ENCODE measurements at places on chromosomes 11 and 22.

DNA sequence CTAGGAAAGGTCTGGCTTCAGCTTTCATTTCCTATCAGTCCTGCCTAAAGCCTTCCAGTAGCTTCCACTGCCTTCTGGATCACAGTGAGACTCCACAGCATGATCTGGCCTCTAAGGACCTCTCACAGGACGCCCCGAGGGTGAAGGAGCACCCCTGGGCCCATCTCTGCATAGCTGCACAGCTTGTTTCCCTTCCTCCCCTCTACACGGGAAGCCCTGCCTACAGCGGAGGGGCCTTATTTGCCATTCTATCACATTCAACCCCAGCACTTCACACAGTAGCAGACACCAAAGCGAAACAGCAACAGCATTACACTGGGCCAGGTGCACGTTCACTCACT lies 162.3 kb upstream of the GRK3 start:
- no peak for DNase-seq

- no peak for DNase-seq
Observed at GRCh38 chr11:70212227-70212811, 9.2 kb downstream of the FADD start.

DNA sequence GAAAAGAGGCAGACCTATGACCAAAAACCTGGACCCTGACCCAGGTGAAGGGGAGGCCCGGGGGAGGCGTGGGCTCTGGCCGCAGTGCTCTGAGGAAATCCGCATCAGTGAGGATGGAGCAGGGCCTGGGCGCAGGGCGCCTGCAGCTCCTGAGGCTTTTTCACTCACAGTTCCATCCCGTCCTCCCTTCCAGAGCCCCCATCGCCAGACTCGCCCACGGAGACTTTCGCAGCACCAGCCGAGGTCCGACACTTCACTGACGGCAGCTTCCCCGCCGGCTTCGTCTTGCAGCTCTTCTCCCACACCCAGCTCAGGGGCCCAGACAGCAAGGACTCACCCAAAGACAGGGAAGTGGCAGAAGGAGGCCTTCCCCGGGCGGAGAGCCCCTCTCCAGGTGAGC lies 5.4 kb downstream of the SPINDOC start:
- no peak for DNase-seq

DNA sequence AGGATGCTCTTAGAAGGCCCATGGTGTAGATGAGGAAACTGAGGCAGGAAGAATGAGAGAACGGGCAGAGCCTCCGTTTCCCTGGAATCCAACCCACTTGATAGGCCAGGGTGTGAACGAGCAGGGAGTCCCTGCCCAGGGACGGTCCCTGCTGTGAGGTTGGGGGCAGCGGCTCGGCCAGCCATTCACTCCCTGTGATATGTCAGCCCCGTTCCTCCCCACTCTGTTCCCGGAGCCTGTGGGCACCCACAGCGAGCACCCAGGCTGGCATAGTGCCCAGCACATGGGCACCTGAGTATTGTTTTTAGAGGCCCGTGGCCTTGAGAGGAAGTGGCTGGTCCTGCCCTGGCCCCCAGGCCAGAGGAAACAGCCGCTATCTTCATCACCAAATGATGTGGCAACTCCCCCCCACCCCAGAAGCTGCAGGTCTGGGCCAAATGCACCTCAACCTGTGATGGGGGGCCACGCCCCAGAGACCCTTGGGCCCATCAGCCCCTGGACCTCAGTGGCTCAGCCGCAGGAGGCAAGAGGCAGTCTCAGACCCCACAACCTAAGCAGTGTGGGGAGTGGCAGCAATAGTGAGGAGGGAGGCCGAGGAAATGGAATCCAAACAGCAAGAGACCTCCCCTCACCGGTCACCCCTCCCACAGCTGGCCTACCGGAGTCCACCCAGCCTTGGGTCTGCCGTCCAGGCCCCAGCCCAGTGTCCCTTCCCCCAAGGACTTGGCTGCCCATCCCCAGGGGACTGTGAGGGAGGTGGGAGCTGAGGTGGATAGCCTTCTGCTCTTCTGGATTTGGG lies 2.1 kb downstream of the ALDH3B1 start:
- DNase-seq, result no peak

DNA sequence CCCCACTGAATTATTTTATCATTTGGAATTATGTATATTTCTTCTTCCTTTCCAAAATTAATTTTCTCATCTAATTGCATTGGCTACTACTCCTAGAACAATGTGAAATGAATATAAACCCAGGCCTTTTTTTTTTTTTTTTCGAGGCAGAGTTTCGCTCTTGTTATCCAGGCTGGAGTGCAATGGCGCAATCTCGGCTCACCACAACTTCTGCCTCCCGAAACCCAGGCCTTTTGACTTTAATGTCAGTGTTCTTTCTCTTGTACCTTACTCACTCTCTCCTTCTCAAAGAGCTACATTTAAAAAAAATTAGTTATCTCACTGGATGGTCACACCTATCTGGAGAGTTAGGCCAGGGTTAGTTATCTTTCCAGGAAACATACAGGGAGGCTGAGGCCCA lies 35.3 kb upstream of the LRRC32 start:
- no peak for DNase-seq

- no peak for DNase-seq
Observed at GRCh38 chr11:78203184-78203583, 14.5 kb downstream of the USP35 start.

- DNase-seq, result no peak
Observed at GRCh38 chr22:43424666-43425630, 13.1 kb downstream of the MPPED1 start.

GRCh38 chr22:30665786-30666185 lies 1.9 kb downstream of the DUSP18 start:
- DNase-seq, result no peak

GRCh38 chr22:38759005-38759404 lies 3.2 kb upstream of the SUN2 start:
- no peak for DNase-seq

DNA sequence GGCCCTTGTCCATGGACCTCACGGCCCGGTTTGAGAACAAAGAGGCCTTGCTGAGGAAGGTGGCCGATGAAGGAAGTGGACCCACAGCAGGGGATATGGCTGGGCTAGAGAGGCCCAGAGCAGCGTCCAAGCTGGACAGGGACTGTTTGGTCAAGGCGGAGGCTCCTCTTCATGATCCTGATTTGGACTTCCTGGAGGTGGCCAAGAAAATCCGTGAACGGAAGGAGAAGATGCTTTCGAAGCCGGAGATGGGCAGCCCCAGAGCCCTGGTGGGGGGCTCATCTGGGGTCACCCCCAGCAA lies 76.3 kb downstream of the KIAA1671 start:
- no peak for DNase-seq

GRCh38 chr22:29156507-29156906 lies 49.2 kb upstream of the EMID1 start:
- no peak for DNase-seq

GRCh38 chr11:93984936-93985335 lies 36.2 kb upstream of the HEPHL1 start:
- no peak for DNase-seq

DNA sequence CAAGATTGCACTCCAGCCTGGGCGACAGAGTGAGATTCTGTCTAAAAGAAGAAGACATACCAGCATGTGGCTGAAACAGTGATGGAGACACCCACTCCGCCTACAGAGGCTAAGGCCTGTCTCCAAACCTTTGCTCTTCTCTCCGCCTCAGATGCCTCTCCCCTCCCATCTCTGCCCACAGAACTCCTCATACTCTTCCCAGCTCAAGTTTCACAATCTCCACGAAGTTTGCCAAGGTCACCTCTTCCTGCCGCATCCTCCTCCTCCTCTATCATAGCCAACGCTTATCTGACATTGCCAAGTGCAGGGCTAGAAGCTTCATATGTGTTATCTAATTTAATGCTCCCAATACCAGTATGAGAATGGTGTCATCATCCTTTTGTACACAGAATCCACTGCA lies 25.9 kb upstream of the FBLN1 start:
- no peak for DNase-seq

- peak; percentile 42 for DNase-seq
Observed at GRCh38 chr11:10109806-10110205, 184.2 kb downstream of the SBF2 start.

DNA sequence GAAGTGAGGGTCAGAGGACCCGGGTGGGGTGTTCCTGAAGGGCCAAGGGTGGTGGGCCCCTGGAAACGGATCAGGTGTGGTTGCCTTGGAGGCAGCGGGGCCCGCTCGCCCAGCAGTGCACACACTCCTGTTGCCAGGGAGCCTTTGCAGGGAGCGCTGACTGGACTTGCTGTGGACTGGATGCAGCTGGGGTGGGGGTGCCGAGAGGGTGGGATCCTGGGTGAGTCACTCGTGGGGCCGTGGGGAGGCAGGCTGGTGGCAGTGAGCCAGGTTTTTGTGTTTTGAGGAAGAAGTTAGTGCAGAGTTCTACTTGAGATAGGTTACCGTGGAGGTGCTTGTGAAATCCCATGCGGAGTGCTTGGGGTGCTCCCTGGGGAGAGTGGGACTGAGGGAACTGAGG lies 1.3 kb downstream of the MRPL23 start:
- DNase-seq, result no peak

GRCh38 chr11:93537767-93538261 lies 5.4 kb downstream of the SMCO4 start:
- no peak for DNase-seq

- no peak for DNase-seq
Observed at GRCh38 chr11:45984192-45984591, 61.7 kb downstream of the LARGE2 start.

GRCh38 chr22:25736378-25737011 lies 5.5 kb upstream of the MYO18B start:
- DNase-seq, result no peak

DNA sequence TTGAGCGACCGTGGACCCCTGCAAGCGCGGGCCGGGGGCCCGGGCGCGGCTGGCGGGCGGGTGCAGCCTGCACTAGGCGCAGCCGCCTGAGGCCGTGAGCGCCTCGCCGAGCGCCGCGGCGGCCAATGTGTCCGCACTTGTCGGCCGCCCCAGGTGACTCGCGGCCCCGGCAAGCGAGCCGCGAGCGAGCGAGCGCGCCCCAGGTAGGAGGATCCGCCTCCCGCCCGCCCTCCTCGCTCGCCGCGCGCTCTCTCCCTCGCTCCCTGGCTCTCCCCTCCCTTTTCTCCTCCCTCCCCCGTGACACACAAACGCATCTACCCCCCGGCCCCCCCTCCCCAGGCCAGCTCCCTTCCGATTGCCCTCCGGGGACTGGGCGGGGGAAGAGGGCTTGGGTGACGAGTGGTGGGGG lies at the start of gene WNT7B:
Gene WNT7B (minus strand): TSS at position 160 of the 409 bp plus-strand sequence. CDS start 408 bp downstream, outside the sequence.
- DNase-seq, result no peak

GRCh38 chr22:29030618-29031226 lies 30.9 kb downstream of the C22orf31 start:
- peak; percentile 96 for DNase-seq

GRCh38 chr11:67345247-67345919 lies 8.0 kb downstream of the POLD4 start:
- no peak for DNase-seq

DNA sequence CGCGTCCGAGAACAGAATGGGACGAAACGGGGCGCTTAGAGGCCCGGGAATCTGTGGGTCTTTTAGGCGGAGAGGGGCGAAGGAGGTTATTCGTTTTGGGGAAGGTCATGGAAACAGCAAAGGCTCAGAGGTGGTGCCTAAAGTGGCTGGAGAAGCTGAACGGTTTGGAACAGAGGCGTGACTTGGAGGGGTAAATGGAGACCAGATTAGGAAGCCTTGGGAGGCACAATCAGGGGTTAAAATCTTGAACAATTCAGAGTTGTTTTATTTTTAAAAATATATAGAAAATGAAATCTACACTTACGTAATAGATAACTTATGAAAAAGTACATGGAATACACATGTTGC lies 247 bp upstream of the PLAAT5 start:
- no peak for DNase-seq

DNA sequence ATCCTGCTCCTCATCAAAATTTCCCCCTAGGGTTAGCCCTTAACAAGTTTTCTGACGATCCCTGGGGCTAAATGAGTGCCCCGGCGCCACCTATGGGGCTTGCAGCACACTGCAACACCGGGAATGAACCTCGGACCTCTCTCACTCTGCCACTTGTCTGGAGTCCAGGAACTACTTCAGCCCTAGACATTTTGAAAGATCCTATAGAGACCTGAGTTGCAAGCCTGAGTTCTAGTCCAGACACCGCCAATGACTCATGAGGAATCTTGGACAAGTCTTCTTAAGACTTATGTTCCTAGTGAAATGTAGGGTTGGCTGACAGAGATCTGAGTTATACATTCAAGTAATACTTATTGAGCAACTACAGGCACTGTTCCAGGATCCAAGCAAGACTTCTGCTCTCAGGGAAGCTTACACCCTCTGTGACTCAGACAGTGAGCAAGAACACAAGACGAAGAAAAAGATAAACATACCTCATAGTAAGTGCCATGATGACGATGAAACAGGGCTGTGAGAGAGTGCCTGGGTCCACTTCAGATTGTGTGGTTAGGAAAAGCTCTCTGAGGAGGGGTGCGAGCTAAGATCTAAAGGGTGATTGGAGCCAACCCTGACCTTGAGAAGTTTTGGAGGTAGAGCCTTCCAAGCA lies 10.2 kb upstream of the STK33 start:
- peak; percentile 100 for DNase-seq

DNA sequence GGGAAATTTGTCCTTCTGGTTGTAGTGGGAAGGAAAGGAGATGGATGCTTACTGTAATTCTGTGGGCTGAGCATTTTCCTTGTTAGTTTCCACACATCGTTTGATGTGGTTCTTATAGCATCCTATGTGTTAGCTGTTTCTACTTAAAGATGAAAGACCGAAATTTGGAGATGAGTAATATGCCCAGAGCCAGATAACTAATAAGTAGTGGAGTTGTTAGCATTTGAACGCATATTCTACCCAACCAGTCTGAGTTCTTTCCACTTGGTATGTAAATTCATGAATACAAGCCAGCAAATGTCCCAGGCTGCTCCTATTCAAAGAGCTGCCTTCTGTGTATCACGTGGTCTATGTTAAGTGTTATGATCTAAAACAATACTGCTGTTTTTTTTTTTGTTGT lies 14.6 kb downstream of the SPECC1L start:
- no peak for DNase-seq

DNA sequence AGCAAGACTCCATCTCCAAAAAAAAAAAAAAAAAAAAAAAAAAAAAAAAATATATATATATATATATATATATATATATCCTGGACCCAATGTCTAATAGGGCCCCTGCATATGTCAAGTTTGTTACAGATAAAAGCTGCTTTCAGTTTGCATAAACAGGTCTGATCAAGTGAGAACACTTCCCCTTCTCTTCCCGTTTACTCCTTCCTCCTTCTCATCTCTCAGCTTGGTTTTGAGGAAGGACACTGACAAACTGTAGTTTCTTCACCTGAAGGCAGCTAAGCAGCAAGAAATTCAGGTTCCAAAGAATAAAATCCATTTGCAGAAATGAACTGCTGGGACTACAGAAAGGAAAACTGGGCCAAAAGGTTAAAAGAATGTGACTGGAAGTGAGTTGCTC lies 11.7 kb downstream of the THOC5 start:
- DNase-seq, result no peak

- DNase-seq, result peak; percentile 9
Observed at GRCh38 chr11:133957900-133958299, 1.1 kb upstream of the IGSF9B start.

DNA sequence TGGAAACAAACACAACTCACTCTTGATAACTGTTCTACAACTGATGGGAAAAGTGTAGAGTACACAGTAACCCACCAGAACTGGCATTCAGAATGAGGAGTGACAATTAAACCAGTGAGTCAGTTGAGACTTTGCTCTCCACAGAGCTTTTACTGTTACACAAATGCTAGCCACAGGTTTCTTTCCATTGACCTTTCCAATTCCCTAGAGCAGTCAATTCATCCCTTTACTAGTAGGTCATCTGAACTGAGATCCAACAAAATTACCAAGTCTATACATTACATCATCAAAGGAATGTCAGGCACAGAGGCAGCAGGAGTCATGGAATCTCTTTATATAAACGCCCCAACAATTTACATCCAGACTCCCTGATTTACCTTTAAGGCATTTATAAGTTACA lies 65.9 kb downstream of the PHF21A start:
- peak; percentile 50 for DNase-seq

Data from astrocyte of the spinal cord (primary cell).